ENCODE measurements at places on chromosomes 1 and 21.

- DNase-seq = no peak
These were observed 36.7 kb downstream of the CHD5 start for GRCh38 chr1:6143395-6143794.

DNA sequence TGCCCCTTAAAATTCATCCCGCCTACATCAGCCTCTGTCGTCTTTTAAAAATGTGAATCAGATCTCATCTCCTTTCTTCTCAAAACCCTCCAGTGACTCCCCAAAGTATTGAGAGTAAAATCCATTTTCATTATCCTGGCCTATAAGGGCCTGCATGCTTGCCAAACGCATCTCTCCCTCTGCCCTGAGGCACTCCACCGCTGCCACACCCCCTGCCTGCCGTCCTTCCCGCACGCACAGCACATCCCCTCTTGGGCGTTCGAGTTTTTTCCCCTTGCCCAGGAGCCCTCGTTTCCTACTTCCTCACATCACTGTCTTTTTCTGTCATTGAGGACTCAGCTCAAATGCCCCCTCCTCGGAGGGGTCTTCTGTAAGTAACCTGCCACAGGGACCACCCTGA, 53.3 kb upstream of the MTR start:
- DNase-seq = no peak

DNA sequence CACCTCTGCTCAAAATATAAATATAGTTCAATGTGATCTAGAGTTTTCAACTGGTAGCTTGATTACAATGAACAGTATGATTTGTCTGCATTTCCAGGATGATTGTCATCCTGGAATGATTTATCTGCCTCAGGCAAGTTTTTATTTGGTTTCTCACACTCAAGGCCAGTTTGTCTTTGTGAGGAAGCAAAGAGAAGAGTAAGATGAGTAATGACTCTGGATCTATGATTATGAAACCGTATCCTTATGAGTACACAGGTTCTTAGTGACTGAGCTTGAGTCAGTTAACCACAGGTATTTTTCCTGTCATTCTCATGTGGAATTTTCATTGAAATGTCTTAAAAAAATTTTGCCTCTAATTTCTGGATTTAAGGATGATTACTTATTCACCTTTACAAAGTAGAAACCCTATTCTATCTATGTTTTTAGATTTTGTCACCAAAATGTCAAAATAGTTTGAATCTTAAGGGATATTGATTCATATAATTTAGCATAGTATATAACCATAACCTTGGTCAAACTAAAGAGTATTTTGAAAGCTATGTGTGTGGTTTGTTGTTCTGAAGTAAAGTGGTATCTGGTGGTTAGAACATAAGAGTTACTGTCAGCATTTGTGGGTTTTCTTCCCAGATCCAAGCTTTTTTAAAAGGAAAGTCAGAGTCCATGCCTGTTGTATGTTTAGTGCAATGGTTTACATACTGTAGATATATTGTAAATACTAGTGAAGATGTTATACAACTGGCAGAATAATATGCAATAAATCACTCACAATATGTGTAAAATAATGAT, 145.0 kb downstream of the RASAL2 start:
- no peak for DNase-seq

DNA sequence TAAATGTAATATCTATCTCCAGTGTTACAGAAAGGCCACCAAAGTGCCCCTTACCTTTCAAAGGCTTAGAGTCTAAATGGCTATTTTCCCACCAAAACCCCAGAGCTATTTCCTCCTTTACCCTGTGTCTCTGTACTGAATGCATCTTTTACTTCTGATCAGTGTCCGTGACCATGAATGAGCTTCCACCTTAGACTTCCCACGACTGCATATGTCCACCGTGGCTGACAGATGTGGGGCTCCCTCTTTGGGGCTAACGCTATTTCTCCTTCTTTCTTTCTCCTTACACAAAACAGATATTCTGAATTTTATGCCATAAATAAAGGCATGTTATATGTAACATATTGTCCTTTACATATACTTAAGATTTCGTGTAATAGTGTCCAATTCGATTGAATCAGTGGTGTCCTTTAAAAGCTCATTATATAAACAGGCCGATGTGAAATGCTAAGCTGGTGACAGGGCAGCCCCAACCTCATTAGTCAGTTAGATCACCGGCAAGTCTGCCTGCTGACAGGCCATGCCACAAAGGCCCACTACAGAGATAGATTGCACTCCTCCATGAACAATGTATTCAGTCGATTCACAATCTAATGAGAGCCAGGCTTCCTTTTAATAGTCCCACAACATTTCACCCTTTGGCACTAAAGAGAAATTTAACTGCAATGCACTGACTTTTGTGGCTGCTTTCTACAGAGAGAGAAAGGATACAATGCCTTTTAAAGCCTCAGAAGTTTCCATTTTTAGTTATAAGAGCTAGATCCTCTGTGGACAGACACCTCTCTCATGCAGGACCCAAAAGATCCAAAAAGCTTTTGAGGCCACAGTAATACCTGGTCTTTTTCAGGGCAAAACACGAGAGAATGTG, 297.9 kb downstream of the PCP4 start:
- DNase-seq = no peak

DNA sequence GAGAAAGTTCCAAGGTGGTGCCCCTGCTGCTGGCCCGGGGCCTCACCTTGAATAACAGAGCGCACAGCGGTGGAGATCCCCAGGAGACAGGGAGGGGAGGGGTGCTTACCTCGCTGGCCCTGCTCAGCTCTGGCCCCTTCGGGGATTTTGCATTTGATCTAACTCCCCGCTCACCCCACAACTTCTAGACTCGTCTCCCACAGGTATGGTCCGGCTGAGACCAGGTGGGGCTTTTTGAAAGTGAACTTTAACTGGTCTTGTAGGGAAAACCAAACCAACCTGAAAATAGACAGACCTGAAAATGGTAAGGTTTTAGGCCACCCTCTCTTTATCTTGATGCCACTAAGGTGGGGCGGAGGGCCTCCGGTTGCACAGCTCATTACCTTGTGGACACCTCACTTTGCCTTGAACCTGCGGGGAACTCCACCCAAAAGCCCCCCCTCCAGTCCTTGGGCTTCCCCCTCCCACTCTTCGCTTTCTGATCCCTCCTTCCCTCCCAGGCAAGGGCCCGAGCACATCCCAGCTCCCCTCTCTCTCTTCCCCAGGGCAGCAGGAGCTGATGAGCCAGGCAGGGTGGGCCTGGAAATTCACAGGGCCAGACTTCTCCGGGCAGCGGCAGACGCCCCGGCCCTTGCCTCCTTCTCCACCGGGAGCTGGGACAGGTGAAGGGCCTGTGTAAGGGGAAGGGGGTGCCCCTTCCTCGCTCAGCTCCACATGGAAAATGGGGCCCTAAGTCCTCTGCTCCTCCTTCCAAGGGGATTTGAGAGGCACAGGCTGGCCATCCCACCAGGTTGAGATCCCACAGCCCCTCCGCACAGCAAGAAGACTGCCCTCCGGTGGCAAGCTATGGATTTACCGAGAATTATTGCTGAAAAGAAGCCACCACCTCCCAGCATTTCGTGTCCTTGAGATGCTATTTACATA, 16.1 kb downstream of the TNFRSF8 start:
- DNase-seq = peak; percentile 75

- DNase-seq = no peak
These were observed 107.9 kb downstream of the SPSB1 start for GRCh38 chr1:9400425-9401079.

GRCh38 chr1:228691211-228691610, 44.1 kb upstream of the RHOU start:
- DNase-seq = no peak

DNA sequence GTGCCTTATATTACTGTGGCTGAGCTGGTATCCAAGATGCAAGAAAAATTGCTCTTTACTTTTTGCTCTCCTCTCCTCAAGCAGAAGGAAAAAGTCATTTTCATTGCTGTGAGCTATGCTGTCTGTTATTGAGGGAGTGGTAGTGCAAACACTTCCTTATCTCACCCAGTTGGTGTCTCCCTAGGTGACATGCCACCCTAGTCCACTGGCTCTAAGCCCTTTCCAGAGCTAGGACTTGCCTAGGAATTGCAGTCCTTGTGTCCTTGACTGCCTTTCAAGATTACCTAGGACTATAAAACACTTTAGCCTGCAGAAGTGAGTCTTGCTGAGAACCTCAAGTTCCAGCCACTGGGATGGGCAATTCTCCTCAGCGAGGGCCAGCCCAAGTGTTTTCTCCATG, 458.3 kb downstream of the MRPL39 start:
- no peak for DNase-seq

GRCh38 chr1:77597310-77597709, 85.1 kb downstream of the ZZZ3 start:
- DNase-seq = no peak

- peak; percentile 65 for DNase-seq
These were observed 392.8 kb upstream of the CAMK1G start for GRCh38 chr1:209190591-209191261.

GRCh38 chr1:6971048-6971447, 185.8 kb downstream of the CAMTA1 start:
- DNase-seq = no peak

DNA sequence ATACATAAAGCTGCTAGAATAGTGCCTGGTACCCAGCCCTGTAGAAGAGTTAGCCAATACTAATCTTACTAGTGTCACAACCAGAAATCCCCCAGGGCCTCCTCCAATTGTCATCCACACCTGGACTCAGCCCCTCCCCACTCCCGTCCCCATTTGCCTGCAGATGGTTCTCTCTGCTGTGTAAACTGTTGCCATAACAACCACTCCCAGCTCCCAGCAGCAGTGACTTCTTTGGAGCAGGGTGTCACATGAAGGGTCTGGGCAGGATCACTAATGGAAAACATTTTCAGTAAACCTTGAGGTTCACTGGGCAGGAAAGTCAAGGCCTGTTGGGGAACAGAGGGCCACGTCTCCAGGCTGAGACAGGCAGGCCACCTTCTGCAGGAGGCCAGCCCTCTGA, 126.0 kb upstream of the IPO9 start:
- peak; percentile 77 for DNase-seq

DNA sequence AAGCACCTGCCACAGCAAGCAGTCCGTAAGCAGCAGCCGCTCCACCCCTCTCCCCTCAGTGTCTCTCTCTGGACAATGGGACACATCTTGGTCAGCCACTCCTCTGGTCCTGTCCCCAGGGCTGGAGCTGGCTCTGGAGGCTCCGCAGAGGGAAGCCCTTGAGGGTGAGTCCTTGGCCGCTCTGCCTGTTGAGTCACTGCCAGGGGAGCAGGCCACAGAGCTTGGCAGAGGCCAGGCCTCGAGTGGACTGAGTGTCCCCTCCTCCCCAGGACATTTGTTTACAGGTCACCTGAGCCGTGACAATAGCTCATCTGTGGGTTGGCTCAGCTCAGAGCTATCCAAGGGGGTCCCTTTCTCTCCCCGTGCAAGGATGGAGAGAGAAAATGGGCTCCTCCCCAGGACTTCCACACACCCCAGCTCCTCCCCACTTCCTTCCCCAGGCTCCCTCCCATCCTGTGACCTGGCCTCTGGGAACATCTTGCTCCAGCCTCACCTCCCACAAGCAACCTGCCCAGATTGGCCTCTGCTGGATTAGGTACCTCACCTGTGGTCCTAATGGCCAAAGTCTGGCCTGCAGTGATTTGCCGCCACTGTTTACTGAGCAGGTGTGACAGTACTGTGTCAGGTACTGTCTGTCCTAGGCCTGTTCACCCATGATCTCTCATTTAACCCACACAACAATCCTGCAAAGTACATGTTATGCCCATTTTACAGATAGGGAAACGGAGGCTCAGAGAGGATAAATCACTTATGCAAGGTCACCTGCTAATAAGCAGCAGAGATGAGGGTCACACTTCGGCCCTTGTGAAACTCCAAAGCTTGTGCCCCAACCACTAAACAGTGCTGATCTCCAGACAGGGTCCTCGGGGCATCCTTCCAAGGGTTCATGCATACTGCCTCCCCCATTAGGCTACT, 4.8 kb downstream of the FAM131C start:
- no peak for DNase-seq

- no peak for DNase-seq
These were observed 34.8 kb downstream of the RGS21 start for GRCh38 chr1:192351550-192351949.

- DNase-seq = no peak
These were observed 274.0 kb upstream of the NR5A2 start for GRCh38 chr1:199753513-199753912.

DNA sequence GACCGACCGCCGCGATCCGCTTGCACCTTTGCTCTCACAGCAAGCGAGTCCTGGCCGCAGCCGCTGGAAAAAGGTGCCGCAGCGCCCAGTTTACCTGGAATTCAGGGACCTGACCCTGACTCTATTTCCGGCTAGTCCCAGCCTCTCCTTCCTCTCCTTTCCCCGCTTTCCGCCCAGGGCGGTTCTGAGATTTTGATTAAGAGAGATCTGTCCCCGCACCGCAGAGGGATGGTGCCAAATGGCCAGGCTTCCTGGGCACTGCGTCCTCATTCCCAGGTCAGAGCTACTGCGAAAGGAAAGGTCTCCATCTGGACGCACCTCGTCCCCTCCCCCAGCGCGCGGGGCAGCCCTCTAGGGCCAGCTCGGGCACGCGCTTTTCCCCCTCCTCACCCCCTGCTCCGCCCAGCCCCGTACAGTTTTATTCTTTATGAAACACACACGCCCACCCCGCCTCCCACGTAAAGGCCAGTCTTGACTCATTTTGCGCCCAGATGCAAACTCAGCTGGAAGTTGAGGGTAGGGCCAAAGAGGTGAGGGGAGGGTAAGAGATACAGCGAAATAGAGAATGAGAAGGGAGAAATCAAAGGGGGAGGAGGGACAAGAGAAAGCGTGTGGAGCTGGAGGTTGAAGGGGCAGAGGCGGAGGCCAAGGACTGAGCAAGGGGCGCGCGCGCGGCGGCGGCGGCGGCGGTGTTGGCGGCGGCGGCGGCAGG, 411.8 kb upstream of the ESRRG start:
- peak; percentile 58 for DNase-seq

DNA sequence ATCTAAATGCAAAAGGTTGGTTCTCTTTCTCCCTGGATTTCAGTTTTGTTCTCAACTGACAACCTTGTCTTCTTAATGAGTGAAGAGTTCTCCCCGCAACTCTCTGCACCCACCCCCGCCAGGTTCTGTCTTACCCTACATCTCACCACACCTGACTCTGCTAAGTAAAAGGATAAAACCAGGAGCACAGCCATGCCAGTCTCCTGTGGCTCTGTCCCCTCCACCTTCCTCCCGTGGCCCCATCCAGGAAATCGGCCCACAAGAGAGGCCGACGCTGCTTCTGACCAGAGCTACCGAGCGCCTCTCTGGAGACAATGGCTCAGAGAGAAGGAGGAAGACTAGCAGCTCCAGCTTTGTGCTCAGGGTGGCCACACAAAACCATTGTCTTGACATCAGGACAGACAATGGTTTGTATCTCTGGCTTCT, 72.2 kb downstream of the PLEKHA6 start:
- no peak for DNase-seq

DNA sequence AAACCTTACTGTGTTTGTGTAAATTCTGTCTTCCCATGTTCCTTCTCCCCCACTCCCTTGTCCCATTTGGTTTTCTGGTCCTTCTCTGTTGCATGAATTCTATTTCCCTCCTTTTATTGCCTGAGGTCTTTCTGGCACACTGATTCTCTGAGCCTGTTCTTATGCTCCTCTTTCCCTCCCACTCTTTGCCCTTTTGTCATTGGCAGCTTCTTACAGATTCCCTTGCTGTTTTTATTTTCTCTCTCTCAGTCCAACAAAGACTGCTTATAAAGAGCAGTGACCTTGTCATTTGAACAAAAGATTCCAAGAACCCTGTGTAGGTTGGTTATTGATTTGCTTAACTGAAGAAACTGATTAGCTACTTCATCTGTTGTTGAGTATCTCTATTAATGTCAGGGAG, 49.7 kb downstream of the GPR52 start:
- no peak for DNase-seq

- DNase-seq = no peak
These were observed 144.3 kb upstream of the PRMT6 start for GRCh38 chr1:106912131-106912530.
